ENCODE measurements at places on chromosomes 5 and 9. TPM values are rescaled to one million over a fixed set of nuclear protein-coding genes. Genes with fewer than 3 reads are reported as not detected.

DNA sequence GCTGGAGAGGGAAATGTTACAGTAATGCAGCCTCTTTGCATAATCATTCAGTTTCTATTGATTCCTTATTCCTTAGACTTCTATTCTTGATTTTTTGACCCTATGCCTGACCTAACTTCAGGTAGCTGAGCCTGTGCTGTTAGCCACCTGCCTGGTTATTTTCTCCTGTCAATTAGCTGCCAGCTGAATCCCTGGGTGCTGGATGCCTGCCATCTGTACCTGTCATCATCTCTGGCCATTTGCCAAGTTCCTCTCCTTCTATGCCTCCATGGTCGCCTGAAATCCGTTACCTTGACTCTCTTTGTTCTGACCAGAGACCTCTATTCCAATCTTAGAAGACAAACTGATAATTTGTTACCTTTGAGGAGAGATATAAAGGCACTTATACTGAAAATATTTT lies 178.3 kb downstream of the CAVIN4 start:
- no peak for DNase-seq

DNA sequence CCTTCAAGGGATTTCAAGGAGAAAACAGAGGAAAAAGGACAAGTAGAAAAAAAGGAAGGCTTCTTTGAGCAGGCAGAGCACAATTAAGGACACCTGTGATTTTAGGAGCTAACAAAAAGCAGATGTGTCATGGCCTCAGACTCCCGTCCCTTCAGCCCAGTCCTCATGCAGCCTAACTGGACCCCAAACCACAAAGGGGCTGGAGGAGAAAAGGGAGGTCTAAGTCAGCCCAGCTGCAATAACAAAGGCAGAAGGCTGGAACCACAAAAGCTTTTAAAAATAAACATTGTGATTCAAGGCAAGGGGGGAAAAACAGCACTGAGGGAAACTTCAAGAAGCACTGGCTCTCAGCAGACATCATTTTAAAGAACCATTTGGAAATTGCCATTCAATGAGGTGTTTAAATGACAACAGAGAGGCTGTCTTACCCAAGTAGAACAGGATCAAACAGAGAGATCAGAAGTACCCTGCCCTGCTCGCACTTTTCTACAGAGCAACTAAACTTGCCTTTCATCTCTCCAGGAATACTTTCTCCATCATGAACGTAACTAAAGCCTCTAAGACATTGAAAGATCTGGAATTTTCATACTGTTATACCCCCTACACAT lies 89.3 kb downstream of the SEMA5A start:
- no peak for DNase-seq

GRCh38 chr5:35159370-35159742 lies 70.9 kb downstream of the PRLR start:
- no peak for DNase-seq

- DNase-seq, result no peak
Measured at GRCh38 chr9:127406799-127407491, 10.0 kb downstream of the SLC2A8 start.

- no peak for DNase-seq
Measured at GRCh38 chr5:127906562-127907204, 176.9 kb upstream of the SLC12A2 start.

GRCh38 chr5:112308608-112309007 lies 110.5 kb downstream of the EPB41L4A start:
- no peak for DNase-seq

GRCh38 chr5:16507716-16508115 lies 42.1 kb upstream of the ZNF622 start:
- no peak for DNase-seq

GRCh38 chr5:6228257-6229250 lies 149.8 kb downstream of the MED10 start:
- DNase-seq, result no peak

GRCh38 chr5:168557389-168557788 lies 21.8 kb downstream of the PANK3 start:
- no peak for DNase-seq

- DNase-seq, result no peak
Measured at GRCh38 chr5:9405196-9405754, 140.6 kb downstream of the SEMA5A start.

- DNase-seq, result no peak
Measured at GRCh38 chr9:126521551-126521950, 92.2 kb upstream of the LMX1B start.

GRCh38 chr5:97550164-97550563 lies 367.1 kb upstream of the RIOK2 start:
- DNase-seq, result peak; percentile 50

- no peak for DNase-seq
Measured at GRCh38 chr9:74951107-74951720, 1.5 kb downstream of the C9orf40 start.

GRCh38 chr5:87733897-87734296 lies 321.2 kb upstream of the CCNH start:
- DNase-seq, result no peak

GRCh38 chr5:173758676-173759075 lies 129.5 kb upstream of the CPEB4 start:
- DNase-seq, result no peak

DNA sequence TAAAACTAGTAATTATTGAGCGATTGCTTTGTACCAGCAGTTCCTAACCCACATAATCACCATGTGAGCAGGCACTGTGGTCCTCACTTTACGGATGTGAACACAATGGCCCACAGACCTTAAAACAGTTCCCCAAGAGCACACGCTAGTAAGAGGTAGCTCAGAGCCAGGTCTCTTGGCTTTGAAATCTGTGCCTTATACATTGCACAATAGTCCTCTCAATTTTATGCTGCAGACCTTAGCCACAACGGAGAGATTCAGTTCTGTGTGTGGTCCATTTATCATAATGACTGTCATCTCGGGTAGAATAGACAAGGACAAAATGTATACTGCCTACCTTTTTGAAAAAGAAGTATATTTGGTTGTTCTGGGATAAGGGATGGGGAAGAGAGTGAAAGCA lies 289.0 kb upstream of the ANKRD55 start:
- DNase-seq, result no peak

GRCh38 chr5:111142932-111143331 lies 50.8 kb downstream of the WDR36 start:
- peak; percentile 36 for DNase-seq

- DNase-seq, result no peak
Measured at GRCh38 chr9:18698992-18699391, 225.0 kb downstream of the ADAMTSL1 start.

DNA sequence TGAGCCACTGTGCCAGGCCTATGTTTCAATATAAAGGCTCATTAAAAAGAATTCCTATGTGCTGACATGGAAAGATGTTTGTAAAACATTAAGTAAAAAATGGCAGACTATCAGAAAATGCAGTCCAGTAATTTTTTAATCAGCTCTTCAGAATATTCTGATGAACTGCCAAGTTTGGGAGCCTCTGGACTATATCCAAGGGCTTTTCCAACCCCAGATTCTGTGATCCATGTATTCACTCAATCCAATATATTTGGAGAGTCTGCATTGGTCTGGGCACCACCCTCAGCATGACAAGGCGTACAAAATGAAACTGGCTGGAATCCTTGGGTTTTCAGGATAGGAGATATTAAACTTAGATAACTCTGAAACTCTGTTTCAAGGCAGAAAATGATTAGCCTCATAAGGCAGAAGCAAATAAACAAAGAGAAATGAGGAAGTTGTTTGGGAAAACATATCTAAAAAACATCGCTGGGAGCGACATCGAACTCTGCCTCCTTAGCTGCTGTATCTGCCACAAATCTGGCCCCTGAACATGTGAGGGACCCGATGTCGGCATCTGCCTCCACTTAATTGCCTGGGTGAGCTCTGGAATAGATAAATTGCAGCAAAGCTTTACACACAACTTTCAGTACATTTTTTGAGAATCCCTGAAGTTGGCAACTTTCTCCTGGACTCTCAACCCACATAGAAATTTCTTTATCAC lies 14.4 kb downstream of the PDE6A start:
- no peak for DNase-seq

DNA sequence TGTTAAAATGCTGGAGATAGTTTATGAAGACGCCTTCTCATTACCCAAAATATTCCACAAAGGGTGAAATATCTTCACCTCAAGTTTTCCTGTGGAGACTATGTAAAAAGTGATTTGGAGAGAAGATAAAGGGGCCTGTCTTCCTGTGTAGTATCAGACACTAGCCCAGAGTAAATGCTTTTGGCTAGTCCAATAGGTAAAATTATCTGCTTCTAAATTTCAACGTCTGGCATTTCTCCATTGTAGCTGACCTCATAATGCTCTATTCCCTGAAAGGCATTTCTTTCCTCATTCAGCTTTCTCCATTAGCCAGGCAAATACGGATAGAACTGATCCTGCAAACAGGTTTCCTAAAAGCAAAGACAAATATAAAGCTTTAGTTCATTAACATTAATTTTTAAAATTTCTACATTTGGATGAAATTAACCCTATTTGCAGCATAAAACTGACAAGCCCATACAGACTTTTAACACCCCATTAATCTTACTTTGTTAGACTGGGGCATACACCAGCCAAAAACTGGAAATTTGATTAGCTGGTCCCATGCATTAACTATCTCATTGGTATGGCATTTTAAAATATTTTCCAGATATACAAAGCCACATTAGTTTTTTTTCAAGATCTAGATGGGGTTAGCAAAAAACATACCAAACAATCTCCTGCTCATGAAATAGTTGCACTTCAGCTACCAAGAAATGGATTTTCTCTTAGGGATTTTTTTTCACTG lies 548.8 kb downstream of the EFNA5 start:
- no peak for DNase-seq

GRCh38 chr9:8456344-8456743 lies 656.8 kb upstream of the DMAC1 start:
- DNase-seq, result no peak

DNA sequence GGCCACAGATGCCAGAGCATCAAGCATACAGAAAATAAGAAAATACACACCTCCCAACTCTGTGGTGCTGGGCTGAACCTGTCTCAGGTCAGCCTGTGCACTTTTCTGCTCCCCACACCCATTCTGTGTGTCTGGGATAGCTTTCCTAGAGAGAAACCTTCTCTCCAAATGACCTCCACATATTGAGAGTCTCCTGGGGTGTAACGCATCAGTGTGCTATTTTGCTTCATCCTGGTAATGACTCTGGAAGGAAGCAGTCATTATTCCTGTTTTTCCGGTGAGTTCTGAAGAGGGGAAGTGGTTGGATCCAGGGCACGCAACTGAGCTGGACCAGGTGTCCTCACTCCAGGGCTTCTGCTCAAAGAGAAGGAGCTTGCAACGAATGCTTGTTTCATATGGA lies 73.2 kb upstream of the SH3PXD2B start:
- DNase-seq, result peak; percentile 67

GRCh38 chr9:32128546-32128945 lies 255.9 kb upstream of the ACO1 start:
- DNase-seq, result no peak

DNA sequence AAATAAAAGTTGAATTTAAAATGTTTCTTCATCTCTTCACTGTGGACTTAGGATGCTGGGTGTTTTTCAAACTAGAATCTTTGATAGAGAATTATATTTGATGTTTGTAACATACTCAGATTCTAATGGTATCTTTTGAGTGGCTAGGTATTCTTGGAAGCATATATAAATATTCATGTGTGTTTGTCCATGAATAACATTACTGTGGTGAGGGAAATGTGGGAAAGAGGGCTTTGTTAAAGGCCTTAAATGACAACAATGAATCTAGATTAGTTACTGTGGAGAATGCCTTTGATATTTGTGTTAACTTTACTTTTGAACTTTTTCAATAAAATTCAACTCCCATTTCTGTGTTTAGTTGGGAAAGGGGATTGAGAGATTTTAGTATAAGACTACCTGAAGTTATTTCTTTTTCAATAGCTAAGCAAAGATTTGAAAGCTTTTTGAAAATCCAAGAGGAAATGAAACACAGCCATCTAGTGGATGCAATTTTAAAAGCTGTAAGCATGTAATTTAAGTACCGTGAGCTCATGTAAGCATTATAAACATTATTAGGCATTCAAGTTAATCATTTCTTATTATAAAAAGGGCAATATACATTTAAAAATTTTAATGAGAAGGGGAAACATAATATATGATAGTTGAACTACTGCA lies 69.6 kb downstream of the CCDC171 start:
- peak; percentile 39 for DNase-seq

- no peak for DNase-seq
Measured at GRCh38 chr9:129052592-129052991, 16.2 kb downstream of the MIGA2 start.

GRCh38 chr5:141913560-141914198 lies 10.0 kb upstream of the DELE1 start:
- no peak for DNase-seq

STPG3 gene
- not detected for total RNA-seq

PCDHA3 gene
- 0.17 TPM for total RNA-seq

TXN gene
- 204 TPM for total RNA-seq

SPATA31A3 gene
- not detected for total RNA-seq

CDH6 gene
- 0.56 TPM for total RNA-seq

IRX2 gene
- 1.7 TPM for total RNA-seq

HAVCR1 gene
- 1.0 TPM for total RNA-seq

GPRIN1 gene
- total RNA-seq, result 8.7 TPM

FCN1 gene
- total RNA-seq, result not detected

Data from dermis blood vessel endothelial cell (primary cell).